ENCODE measurements at places on chromosomes 16 and 17.
A peak's percentile ranks its signal among the peaks of the same experiment; 100 is the strongest.

DNA sequence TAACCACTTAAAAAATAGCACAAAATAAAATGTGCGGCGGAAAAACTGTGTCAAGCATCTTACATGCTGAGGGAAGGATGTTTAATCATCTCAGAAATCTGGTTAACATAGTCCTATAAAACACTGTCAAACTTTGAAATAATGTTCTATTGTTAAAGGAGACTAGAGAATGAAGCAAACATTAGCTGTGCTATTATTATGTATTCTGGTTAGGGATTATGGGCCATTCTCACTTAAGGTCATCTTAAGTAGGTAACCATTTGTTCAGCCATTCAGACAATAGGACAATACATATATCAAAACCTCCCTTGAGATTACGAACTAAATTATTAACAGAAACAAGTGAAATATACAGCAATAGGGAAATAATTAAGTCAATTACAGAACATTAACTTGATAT lies 24.7 kb downstream of the GRB2 start:
- DNase-seq: no peak

- peak; percentile 75 for DNase-seq
These were observed at the start of gene SARM1 for GRCh38 chr17:28371245-28372202. TSS of gene SARM1 (plus strand) at chr17:28371694. CDS start at chr17:28372033, 339 bp downstream.

DNA sequence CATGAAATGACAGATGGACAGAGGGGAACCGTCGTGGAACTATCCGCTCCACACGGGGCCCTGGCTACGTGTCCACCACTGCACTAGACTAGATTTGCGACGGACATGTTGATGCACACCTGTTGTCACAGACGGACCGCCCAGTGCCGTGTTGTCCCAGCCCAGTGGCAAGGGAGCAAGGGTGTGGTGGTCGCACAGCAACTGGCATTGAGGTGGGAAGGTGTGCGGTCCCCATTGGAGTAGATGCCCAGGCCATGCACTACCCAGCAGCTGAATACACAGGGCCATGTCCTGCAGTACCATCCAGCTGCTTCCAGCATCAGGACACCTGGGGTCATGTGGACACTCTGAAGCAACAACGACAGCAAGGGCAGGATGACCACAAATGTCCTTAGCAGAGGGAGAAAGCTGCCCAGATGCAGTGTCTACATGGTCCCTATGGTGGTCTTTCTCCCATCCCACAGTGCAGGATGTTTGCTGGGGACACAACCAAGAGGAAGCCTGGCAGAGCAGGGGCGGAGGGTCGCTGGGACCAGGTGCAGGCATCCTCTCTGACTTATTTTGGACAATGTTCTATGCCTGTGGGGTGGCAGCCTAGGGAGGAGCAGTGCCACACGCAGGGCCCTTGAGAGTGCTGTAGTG lies 8.8 kb downstream of the FOXF1 start:
- no peak for DNase-seq

- no peak for DNase-seq
These were observed 53.2 kb upstream of the MRTFB start for GRCh38 chr16:14017886-14018285.
